ENCODE measurements at places on chromosomes 5 and 9. TPM values are rescaled to one million over a fixed set of nuclear protein-coding genes. Genes with fewer than 3 reads are reported as not detected.

Gene ARHGEF37
- total RNA-seq = 17.7 TPM

Gene ATG10
- 4.2 TPM for total RNA-seq

Gene ERAP2
- total RNA-seq = 16.5 TPM

GRCh38 chr5:14174230-14174636 lies 31.1 kb downstream of the TRIO start:
- H3K36me3 ChIP-seq = no peaks in the 10 kb centered on the region
- H3K27ac ChIP-seq = no peak overlapping the region
- DNase-seq = no peak
- no peak overlapping the region for H3K4me3 ChIP-seq
- no peaks in the 10 kb centered on the region for H3K27me3 ChIP-seq
- peaks cover 14% of the 10 kb centered on the region for H3K4me1 ChIP-seq

DNA sequence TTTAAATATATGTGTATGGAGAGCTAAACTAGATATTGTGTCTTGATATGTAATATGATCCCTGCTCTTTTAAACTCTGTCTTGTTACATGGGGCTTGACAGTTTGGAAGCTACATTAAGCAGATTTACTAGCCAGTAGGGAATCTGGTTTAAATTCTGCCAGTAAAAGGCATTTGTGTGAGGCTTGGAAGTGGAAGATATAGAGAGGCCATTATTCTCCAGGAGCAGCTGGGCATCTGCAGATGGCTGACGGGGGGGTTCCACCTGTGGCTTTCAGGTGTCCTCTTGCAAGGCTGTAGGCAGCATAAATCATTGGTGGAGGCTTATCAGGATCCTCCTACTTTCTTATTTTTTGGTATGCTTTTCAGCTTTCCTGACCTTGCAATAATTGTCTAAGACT lies 179.1 kb upstream of the FBXL7 start:
- DNase-seq = no peak
- H3K4me1 ChIP-seq = no peaks in the 10 kb centered on the region
- H3K27ac ChIP-seq = no peak overlapping the region
- H3K4me3 ChIP-seq = no peak overlapping the region
- no peaks in the 10 kb centered on the region for H3K36me3 ChIP-seq
- no peaks in the 10 kb centered on the region for H3K27me3 ChIP-seq

All from vagina (tissue), 2 donors.